NCI-H1436 treated with DMSO at 0.1 percent for 48 hours (cell line): ENCODE measurements at places on chromosomes 6 and 20.

DNA sequence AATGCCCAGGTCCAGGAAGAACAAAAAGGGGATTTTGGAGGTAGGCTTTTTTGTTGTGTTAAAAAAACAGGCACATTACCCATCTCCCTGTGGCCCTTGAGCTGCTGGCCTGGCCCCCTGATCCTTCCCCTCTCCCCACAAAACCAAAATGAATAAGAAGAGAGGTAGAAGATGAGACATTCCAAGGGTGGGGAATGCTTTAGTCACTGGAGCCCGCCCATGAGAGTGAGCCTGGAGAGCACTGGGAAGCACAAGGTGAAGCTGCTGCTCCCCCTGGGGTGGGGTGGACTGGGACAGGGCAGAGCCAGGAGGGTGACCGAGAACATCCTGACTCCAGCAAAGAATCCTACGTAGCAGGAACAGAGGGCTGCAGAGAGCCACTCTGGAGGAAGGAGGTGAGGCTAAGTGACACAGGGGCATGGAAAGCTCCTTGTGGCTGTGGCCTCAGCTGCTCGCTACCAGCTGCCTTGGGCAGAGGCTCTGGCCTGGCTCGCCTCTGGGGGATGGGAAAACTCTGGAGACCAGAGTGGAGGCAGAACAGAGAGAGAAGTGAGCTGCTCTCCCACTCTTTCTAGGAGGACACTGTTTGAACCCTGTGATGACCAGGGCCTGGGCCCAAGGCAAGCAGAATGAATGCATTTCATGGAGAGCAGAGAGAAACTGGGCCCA lies 48.3 kb downstream of the AKAP7 start:
- DNase-seq, result no peak

- no peak for DNase-seq
Observed at GRCh38 chr6:225907-226306, 66.4 kb upstream of the DUSP22 start.

GRCh38 chr20:35446356-35447078 lies 8.5 kb upstream of the GDF5 start:
- DNase-seq, result no peak

DNA sequence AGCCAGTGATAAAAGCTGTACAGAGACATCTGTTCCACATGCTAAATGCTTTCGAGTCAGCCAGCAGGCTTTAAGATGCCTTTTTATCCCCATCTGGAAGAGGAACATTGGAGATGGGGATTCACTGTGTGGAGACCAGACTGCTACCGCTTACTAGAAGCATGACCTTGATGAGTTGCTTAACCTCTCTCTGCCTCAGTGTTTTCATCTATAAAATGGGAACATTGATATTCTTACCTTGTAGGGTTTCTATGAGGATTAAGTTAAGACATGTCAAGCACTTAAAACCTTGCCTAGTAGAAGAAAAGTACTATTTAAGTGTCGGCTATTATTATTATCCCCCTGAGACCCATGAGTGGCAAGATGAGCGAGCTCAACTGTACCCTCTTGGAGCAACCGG lies 165.3 kb upstream of the SNX9 start:
- DNase-seq, result no peak

GRCh38 chr6:155162682-155163081 lies 101.1 kb upstream of the CLDN20 start:
- DNase-seq, result no peak

DNA sequence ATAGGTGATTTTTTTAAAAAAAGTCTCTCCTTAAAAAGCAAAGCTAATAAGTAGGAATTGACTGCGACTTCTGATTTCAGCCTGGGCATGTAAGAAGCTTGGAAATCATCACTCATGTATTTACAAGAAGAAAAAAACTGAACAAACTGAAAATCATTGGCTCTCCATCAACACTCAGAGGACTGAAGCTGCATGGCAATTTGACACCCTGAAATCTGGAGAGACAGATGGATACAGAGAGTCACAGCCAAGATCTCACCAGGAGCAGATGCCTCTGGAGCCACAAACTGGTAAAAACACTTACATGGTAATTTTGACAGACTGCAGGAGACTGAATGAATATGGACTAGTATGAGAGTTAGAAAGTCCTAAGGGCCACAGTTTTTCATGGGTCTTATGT lies 191.2 kb upstream of the TCF21 start:
- DNase-seq, result no peak

DNA sequence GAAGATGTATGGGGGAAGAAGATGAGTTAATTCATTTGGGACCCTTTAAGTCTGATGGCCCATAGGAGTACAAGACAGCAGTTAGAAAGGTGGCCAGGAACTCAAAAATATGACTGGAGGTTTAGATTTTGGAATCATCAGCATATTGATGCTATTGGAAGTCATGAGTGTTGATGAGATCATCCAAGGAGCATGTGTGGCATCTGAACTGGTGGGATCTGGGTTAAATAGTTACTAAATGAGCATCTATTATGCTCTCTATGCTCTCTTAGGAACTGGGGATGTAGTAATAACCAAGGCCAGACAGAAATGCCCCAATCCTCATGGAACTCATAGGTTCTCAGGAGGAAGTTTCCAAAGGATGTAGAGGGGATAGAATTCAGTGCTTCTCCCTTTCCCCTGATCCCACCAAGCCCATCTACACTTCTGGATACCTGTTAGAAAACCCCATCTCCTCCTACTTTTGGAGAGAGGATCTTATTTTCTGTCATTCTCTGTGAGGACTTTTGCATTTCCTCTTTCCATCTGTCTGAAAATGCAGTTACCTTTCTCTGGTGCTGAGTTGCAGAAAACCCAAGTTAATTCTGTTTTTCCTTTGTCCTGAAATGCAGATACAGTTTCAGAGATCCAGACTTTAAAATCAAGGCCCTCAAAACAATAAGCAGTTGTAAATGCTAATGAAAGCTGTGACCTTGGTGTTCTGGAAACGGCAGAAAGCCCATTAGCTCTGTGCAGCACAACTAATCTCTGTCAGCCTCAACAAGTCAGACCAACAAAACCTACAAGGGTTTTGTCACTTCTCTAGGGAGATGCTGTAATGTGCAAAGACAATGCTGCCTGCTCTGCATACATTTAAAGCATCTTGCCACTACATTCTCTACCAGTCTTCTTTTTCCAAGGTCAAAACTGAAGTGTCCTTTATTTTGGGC lies 65.8 kb downstream of the TBC1D7 start:
- DNase-seq, result no peak

DNA sequence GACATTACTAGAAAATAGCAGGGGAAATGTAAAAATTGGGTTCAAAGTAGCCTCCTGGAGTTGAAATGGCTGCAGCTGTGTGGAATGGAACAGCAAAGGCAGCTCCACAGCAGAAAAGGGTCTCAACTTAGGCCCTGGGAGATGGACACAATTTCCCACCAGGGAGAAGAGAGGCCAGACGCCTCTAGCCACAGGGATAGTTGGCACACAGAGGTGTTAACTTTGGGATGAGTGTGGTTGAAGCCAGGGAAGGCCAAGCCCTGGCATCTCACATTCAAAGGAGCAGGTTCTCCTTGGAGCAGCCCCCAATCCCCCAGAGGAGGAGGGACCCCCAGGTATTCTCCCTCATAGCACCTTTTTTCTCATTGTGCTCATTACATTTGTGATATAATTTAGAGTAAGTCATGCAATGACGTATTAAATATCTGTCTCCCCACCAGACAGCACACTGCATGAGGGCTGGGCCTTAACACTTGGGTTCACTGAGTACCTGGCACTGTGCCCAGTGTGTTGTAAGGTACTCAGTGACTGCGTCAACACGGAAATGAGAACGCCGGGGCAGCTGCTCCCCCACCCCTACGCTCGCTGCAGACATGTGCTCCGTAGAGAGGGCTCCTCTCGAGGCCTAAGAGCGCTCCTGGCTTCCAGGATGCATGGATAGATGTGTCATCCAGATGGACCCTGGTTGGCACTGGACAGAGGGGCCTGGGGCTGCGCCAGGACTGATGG lies 76.0 kb upstream of the CD93 start:
- DNase-seq, result peak; percentile 41

GRCh38 chr20:48003021-48003420 lies 217.7 kb upstream of the SULF2 start:
- no peak for DNase-seq

DNA sequence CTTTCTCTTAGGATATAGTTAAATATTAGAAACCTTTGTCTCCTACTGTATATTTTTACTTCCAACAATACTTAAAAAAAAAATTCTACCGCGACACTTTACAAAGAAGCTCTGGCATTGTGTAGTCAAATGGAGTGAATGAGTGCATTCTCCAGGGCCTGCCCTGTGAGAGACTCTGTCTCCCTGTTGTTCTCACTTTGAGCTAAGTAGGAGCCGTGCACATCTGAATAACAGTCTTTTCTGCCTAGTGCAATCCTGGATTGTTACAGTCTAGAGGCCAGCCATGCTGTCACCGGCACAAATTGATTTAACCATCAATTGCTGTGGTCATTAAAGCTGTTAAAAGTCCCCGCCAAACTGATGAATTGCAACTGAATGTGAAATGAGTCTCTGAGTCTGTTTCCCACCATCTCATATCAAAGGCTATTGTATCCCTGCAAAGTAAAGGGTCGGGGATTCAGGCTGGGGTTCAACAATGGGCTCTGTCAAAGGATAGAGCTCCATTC lies 156.0 kb downstream of the RFPL4B start:
- no peak for DNase-seq

DNA sequence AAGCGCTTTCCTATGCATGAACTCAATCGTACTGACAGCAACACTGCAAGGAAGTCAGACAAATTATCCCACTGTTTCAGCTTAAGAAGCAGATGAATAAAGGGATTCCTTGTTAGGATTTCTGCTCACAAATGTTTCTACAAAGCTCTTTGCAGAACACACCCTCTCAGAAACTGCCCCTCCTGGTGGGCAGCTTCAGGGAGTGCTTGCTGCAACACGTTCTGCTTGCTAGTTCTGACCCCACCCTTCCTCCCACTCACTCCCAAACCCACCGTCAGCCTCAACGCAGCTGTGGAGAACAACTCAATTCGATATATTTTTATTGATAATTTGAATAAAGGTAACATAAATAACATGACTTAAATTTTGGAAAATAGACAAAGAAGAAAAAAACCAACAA lies 250.8 kb upstream of the PRDM1 start:
- DNase-seq, result no peak

- DNase-seq, result no peak
Observed at GRCh38 chr6:14690120-14691056, 555.5 kb upstream of the JARID2 start.

DNA sequence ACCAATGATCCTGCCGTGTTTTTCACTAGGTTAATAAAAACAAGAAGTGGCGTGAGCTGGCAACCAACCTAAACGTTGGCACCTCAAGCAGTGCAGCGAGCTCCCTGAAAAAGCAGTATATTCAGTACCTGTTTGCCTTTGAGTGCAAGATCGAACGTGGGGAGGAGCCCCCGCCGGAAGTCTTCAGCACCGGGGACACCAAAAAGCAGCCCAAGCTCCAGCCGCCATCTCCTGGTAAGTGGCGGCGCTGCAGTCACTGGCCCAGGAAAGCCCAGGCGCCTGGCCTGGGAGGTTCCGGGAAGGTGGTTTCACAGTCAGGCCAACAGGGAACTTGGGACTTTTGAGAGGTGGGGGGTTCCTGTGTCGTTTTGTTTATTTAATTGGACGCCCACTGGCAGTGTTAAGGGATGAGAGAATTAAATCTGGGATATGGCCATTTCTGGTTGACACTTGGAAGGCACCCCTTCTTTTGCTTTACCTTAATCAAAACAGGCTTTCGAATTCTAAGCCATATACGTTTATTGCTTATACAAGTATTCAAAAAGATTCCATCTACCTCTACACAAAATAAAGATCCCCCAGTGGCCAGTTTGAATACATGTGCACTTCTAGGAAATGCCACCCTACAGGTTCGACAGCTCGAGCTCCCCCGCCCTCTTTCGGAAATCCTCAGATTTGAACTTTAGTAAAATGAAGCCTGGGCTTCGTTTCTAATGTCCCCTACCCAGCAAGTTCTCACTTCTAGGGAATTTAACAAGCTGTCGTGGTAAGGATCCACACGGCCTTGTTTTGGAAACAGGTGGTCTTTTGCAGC lies 138.9 kb downstream of the TMEM242 start:
- DNase-seq, result no peak

DNA sequence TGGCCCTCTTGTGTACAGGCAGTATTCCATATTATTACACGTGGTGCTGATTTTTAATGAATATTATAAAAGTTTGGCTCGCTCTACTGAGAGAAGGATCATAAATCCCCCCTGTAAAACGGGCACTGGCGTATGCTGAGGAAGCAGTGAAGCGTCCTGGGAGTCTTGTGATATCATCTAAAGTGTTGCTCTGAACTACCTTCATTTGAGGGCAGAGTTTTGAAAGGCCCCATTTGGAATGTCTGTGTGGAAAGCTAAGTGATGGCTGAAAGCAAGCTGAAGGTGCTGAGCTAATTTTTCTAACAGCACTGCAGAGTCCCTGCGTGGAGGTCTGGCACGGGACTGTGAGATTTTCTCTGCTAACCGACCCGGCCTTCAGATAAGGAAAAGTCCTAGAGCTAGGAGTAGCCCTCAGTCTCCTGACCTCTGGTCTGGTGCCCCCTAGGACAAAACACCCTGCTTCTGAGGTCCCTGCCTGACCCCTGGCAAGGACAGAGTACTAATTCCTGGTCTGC lies 1.3 kb upstream of the BACH2 start:
- DNase-seq, result no peak

GRCh38 chr6:19153270-19153980 lies 683.7 kb upstream of the ID4 start:
- no peak for DNase-seq

DNA sequence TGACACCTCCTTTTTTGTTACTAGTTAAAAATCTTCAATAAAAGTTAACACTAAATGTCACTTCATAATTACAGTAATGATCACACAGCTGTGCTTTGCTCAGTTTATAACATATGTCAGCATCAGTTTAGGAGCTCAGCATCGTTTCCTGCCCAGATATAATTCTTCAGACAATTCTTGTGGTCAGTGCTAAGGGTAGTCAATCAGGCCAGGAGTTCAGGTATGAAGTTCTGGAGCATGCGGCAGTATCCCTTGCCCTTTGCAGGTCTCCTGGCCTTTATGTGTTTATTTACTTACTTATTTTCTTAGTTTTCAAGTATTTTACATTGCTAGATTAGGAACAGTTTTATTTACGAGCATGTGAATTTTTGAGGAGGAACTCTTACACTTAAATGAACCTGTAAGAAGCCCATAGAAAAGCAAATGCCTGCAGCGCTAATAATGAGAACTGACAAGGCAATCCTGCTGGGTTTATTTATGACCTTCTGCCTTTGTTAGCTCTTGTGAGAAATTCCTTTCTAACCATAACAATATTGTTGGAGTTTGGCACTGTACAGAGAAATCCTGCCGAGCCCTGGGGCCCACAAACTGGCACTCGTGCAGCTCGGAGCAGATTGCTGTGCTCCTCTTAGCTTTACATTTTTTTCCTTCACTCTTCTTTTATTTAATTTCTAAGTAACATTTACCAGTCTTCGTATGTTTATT lies 252.8 kb downstream of the TMEM242 start:
- no peak for DNase-seq

GRCh38 chr6:145241039-145241438 lies 494.3 kb downstream of the EPM2A start:
- DNase-seq, result no peak

- DNase-seq, result no peak
Observed at GRCh38 chr20:50535162-50535561, 25.0 kb downstream of the PTPN1 start.

DNA sequence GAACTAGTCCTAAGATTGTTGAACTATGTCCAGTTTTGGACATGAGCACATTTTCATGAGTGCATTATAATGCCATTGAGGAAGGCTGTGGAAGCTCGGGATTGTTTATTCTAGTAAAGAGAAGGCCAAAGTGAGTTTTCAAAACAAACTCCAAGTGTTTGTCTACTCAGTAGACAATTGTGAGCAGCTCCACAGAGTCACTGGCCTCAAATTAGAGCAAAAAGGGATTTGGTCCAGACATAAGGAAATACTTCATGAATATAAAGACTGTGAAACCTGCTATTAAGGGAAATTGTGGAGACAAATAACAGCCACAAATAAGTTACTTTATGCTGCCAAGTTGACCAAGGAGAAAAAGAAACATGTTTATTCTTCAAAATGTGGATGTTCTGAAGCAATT lies 42.6 kb upstream of the PREP start:
- no peak for DNase-seq
